ENCODE measurements at places on chromosomes 4 and X.

GRCh38 chrX:69119122-69119521 is 46.1 kb downstream of the PJA1 start:
- no peak for DNase-seq

DNA sequence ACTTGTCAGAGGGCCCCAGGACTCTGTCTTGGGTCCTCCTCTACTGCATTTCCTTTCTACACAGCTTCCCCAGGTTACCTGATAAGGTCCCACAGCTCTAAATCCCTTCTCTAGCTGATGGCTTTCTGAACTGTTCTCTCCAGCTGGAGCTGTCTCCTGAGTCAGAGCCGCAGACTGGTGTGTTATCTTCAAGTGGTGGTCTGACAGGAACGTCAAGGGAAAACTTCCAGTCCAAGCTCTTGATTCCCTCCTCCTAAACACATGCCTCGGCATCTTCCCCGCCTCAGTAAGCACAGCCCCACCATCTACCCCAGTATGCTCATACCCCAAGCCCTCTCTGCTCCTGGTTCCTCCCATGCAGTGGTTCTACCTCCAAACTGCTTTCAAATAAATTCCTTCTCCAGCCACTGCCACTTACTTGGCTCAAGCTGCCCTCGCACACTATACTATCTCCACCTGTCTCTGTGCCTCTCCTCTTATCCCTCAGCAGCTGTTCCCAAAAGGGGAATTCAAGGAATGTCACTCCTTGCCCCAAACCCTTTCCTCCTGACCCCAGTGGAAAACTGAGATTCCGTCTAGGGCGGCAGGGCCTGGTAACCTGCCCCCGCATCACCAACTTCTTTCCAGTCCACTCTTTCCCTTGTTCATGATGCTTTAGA is 17.2 kb upstream of the CENPU start:
- no peak for DNase-seq

DNA sequence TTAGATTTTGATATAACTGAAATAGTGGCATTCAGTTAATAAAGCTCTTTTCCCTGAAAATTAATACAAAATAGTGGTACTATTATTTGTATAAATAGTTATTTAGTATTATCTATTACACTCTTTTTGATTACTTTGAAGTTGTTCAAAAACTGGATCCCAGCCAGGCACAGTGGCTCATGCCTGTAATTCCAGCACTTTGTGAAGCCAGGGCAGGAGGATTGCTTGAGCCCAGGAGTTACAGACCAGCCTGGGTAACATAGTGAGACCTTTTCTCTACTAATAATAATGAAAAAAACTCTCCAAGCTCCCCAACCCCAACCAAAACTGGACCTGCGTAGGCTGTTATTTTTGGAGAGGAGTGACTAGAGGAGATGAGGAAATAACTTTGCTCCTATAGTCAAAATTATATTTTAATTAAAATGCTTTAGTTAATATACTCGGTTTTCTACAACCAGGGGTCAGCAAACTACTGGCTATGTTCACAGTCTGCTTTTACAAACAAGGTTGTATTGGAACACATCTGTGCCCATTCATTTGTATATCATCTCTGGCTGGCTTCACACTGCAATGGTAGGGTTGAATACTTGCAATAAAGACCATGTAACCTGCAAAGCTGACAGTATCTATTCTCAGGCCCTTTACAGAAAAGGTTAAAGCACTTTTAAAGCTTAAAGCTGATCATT is 27.6 kb downstream of the GUCY1A1 start:
- no peak for DNase-seq

DNA sequence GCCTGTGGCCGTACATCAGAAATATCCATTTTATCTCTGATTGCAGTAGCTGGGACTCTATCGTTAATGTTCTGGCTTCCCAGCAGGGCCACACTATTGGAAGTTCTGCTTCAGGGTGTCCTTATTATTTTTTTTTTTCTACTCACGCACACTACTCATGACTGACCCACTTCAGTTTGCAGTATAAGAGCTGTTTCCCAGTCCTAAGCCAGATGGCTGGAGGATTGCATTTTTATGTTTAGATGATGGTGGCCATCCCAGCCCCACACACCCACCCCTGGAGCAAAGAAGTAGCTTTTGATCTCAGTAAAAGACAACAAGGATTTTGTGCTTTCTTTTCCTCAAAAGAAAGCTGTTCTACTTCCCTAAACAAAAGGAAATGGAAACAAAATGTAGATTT is 557.0 kb upstream of the GALNTL6 start:
- DNase-seq, result no peak

DNA sequence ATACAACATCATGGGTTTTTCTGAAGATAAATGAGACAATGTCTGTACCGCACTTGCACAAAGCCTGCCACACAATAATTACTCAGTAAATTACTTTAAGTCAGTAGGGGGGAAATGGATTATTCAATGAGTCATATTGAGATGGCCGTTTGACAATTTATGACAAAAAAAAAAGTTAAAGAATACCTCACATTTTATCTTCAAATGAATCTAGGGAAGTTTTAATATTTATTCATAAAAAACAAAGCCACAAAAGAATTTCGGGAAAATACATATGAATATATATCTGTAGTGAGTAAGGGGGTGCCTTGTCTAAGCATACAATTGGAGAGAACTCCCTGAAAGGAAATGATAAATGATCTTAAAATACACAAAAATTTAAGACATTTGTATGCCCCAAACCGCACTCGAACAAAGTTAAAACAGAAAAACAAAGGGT is 197.0 kb upstream of the SLC7A11 start:
- DNase-seq, result no peak

DNA sequence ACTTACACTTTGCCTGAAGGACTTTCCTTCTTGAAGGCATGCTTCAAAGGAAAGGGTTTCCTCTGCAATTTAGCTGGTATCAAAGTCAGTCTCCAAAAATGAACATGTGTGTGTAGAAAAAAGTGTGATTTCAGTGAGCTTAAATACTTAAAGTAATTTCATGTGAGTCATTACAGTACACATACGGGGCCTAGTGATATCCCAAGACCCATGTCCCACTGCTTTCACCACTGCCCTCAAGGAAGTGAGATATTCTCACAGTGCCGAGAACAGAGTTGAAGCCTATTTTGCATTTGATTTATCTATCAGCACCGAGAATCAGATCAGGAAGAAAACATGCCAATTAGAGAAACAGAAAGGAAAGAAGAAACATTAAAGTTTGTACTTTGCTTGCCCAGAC is 61.0 kb downstream of the CHST7 start:
- no peak for DNase-seq

- DNase-seq, result peak; percentile 18
Measured at GRCh38 chrX:140467211-140467610, 37.7 kb downstream of the SOX3 start.

DNA sequence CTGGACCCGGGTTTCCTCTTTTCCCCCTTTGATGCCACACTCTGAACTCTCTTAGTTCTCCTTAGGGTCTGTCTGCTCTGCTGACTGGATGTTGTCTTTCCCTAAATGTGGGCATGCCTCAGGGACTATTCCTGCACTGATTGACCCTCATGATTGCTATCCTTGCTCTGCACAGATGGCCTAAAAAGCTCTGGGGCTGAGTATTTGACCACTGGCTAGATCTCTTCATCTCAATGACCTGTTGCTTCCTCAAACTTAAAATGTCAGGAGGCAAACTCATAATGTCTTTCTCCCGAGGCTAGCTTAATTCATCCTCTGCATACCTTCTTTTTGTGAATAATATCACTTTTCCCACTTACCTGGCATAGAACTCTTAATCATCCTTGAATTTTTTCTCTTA is 157.4 kb downstream of the GATB start:
- DNase-seq, result no peak

- peak; percentile 8 for DNase-seq
Measured at GRCh38 chr4:139331185-139331584, 28.9 kb upstream of the NDUFC1 start.

GRCh38 chr4:155999725-156000124 is 46.1 kb upstream of the CTSO start:
- DNase-seq, result no peak

DNA sequence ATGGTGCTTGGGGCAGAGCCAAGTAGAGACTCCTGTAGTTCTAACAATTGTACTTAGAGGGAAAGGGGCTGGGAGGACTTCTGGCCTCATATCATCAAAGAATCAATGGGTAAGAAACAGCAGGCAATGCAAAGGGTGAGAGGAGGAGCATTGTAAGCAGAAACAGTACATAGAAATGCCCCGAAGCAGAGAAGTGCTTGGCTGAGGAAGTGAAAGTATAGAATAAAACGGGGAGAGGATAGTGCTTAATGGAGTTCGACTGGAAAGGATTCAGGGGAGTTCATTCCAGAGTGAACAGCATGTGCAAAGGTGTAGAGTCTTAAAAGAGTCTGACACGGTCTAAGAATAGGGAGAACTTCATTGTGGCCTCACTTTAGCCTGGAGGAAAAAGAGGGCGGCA is 103.0 kb downstream of the SYNPO2 start:
- no peak for DNase-seq

GRCh38 chrX:130702867-130703707 is 199.9 kb downstream of the ENOX2 start:
- no peak for DNase-seq

DNA sequence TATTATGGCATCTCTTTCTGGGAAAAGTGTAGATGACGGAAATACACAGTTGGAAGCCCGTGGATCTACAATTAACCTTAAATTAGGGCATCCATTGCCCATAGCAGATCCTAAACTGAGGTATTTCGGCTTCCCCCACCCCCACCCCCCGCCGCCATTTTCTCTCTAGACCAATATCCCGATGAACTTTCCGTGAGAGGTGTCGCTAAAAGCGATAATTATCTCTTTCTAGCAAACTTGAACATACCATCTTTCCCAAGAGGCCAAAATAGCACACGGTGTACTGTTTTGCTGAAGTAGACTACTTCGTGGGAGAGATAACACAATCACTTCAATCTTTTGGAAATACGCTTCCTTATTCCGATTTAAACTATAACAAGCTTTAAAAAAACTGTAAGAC is 554 bp downstream of the KLHL15 start:
- DNase-seq, result peak; percentile 18

DNA sequence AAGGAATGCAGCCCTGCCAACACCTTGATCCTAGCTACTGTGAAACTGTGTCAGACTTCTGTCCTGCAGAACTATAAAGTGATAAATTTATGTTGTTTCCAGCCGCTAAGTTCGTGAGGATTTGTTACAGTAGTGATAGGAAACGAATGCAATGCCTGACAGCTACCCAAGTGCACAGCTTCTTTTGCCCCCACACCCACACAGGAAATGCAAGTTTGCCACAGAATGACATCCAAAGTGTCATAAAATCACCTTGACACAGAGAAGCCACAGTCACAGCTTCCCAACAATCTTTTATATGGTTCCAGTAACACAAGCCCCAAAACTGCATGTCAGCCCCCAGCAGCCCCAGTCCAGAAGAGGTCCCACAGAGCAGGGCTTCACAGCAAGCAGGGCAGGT is 216.9 kb upstream of the S100G start:
- DNase-seq, result no peak

DNA sequence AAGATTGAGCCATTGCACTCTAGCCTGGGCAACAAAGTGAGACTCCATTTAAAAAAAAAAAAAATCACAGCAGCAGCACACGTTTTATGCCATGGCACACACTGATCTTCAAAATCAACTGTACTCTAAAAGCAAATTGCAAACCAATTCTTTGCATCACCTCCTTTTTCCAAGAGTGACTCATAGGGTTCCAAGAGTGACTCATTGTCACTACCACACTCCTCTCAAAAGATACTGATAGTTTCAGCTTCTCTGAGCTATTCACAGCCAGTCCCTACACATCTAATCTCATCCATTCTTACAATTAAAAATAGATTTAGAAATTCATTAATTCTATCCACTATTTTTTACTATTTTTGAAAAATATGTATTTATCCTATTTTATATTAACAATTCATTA is 1494.9 kb upstream of the AGA start:
- no peak for DNase-seq

GRCh38 chr4:150079081-150079581 is 886 bp downstream of the DCLK2 start:
- peak; percentile 64 for DNase-seq

DNA sequence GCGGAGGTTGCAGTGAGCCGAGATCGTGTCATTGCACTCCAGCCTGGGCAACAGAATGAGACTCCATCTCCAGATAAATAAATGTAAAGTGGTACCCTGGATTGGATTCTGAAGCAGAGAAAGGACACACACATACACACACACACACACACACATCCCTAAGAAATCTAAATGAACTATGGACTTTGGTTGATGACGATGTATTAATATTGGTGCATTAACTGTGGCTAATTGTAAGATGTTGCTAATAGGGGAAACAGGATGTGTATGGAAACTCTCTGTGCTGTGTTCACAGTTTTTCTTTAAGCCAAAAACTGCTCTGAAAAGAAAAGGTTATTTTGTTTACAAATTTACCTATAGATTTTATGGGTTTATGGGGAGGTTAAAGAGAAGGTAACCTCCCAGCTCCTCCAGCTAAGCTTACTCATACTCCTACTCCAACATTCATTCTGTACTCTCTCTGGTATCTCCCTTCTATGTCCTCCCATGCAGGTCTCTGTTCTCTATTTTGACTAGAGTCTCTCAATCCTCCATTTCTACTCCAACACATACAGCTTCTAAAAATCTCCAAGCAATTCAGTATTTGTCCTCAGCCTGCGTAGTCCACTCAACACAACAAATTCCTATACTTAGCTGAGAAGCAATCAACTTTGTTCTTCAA is 46.5 kb upstream of the RELL1 start:
- no peak for DNase-seq

DNA sequence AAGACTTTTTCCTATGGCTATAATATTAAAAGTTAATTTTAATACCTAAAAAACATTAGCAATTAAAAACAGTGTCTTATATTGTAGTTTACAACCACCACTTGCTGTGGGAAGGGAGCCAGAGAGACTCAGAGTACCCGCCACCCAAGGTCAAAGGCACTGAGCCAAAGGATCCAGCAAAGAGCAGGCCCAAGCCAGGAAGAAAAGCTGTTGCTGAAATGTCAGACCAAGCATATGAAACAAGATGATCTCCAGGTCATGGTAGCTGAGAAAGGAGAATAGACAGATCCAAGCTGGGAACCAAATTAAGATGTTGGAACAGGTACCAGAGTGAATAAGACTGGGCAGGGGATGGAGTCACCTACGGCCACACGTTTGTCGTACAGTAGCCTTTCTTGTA is 18.8 kb upstream of the ATOH1 start:
- DNase-seq, result no peak

- no peak for DNase-seq
Measured at GRCh38 chr4:153038623-153039311, 102.6 kb downstream of the FHDC1 start.

DNA sequence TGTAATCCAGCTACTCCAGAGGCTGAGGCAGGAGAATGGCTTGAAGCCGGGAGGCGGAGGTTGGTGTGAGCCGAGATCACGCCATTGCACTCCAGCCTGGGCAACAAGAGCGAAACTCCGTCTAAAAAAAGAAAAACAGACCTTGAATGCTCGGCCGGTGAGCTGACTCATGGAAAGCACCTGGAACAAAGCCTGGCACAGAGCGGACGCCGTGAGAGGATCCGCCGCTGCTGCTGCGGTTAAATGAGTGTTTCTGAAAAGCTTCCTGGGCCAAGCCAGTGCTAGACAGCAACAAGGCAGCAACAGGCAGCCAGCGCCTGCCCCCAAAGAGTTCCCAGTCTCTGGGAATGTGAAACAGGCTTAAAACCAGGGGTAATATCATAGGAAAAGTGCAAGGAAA is 186.4 kb downstream of the AFAP1 start:
- peak; percentile 12 for DNase-seq

- DNase-seq, result no peak
Measured at GRCh38 chr4:31069151-31069550, 349.0 kb downstream of the PCDH7 start.
